ENCODE measurements at places on chromosomes 16 and 17. TPM values are rescaled to one million over a fixed set of nuclear protein-coding genes. Genes with fewer than 3 reads are reported as not detected.

DNA sequence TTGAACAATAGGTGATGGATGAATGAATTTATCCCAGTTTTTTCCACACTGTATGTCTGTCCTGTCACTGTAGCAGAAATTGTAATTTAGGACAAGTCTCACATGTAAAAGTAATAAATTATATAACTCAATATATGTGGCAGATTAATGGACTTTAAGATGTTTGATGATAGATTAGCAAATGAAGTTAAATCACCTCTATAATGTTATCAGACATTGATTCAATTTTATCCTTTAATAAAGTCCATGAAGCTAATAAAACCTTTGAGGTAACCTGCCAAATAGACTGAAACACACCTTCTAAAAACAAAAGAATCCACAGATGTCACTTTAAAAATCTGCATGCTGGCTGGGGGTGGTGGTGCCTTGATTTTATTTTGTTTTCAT lies 83.3 kb upstream of the CORO6 start:
- no peak for DNase-seq
- H3K4me3 ChIP-seq, result peak overlapping the region; percentile 70
- H3K36me3 ChIP-seq, result peaks cover 21% of the 10 kb centered on the region
- no peaks in the 10 kb centered on the region for H3K27me3 ChIP-seq

GRCh38 chr17:80513201-80513600 lies 31.4 kb upstream of the RPTOR start:
- no peaks in the 10 kb centered on the region for H3K36me3 ChIP-seq
- no peak for DNase-seq
- no peak overlapping the region for H3K4me3 ChIP-seq
- no peak overlapping the region for H3K27ac ChIP-seq
- H3K27me3 ChIP-seq, result peaks cover 3% of the 10 kb centered on the region

Gene ZG16B
- 1.2 TPM for total RNA-seq

GRCh38 chr17:63262751-63263476 lies 183.2 kb downstream of the CYB561 start:
- no peaks in the 10 kb centered on the region for H3K4me1 ChIP-seq
- H3K36me3 ChIP-seq, result peaks cover 1% of the 10 kb centered on the region
- H3K4me3 ChIP-seq, result no peak overlapping the region
- H3K27ac ChIP-seq, result no peak overlapping the region

Gene ACSM2A
- total RNA-seq, result 0.11 TPM

- DNase-seq, result no peak
- H3K36me3 ChIP-seq, result peaks cover 45% of the 10 kb centered on the region
- no peak overlapping the region for H3K27ac ChIP-seq
- no peak overlapping the region for H3K4me3 ChIP-seq
Measured at GRCh38 chr17:82193520-82194220, 19.0 kb downstream of the CCDC57 start.

DNA sequence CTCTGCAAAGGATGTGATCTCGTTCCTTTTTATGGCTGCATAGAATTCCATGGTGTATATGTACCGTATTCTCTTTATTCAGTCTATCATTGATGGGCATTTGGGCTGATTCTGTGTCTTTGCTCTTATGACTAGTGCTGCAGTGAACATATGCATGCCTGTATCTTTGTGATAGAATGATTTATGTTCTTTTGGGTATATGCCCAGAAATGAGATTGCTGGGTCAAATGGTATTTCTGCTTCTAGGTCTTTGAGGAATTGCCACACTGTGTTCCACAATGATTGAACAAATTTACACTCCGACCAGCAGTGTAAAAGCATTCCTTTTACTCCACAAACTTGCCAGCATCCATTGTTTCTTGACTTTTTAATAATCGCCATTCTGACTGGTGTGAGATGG lies 60.2 kb upstream of the ADORA2B start:
- no peaks in the 10 kb centered on the region for H3K36me3 ChIP-seq
- no peak overlapping the region for H3K4me3 ChIP-seq
- H3K27ac ChIP-seq, result no peak overlapping the region

DNA sequence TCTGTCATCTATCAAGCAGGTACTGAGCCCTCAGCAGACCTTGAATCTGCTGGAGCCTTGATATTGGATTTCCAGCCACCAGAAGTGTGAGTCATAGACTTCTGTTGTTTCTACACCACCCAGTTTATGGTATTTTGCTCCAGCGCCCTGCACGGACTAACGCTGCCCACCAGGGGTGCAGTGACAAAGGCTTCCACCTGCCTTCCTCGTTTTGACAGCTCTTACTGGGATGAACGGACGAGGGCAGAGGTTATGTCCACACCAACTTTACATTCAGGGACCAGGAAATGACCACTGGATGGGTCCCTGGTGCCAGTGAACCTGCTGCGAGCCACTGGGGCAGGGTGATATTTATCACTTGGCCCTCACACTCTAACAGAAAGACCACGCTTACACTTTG lies 66.6 kb upstream of the CBX4 start:
- no peak for DNase-seq
- peaks cover 9% of the 10 kb centered on the region for H3K27me3 ChIP-seq
- no peak overlapping the region for H3K27ac ChIP-seq
- H3K4me3 ChIP-seq, result no peak overlapping the region
- H3K36me3 ChIP-seq, result no peaks in the 10 kb centered on the region

GRCh38 chr16:53598511-53599275 lies 95.7 kb upstream of the AKTIP start:
- no peak overlapping the region for H3K27ac ChIP-seq
- DNase-seq, result no peak
- no peak overlapping the region for H3K4me3 ChIP-seq
- H3K27me3 ChIP-seq, result no peaks in the 10 kb centered on the region
- peaks cover 4% of the 10 kb centered on the region for H3K4me1 ChIP-seq
- peaks cover 17% of the 10 kb centered on the region for H3K36me3 ChIP-seq

Gene AHSP
- total RNA-seq, result not detected

- H3K36me3 ChIP-seq, result no peaks in the 10 kb centered on the region
- peaks cover 12% of the 10 kb centered on the region for H3K27me3 ChIP-seq
Measured at GRCh38 chr17:15096511-15096910, 168.6 kb downstream of the PMP22 start.
